GM18507 (cell line): ENCODE measurements at places on chromosomes 16 and 17.

GRCh38 chr17:17492085-17492484 lies 4.1 kb downstream of the RASD1 start:
- no peak for DNase-seq

- no peak for DNase-seq
Measured at GRCh38 chr16:7746941-7747340, 414.3 kb downstream of the RBFOX1 start.

GRCh38 chr17:66684261-66684660 lies 150.7 kb upstream of the CACNG5 start:
- no peak for DNase-seq

GRCh38 chr16:3015865-3016521 lies 2.0 kb downstream of the CLDN6 start:
- DNase-seq: no peak

- no peak for DNase-seq
Measured at GRCh38 chr17:81123052-81124048, 42.0 kb upstream of the PVALEF start.

- no peak for DNase-seq
Measured at GRCh38 chr16:29310852-29311314, 95.6 kb downstream of the NPIPB11 start.

- DNase-seq: no peak
Measured at GRCh38 chr16:50458667-50459495, 89.3 kb upstream of the NKD1 start.

DNA sequence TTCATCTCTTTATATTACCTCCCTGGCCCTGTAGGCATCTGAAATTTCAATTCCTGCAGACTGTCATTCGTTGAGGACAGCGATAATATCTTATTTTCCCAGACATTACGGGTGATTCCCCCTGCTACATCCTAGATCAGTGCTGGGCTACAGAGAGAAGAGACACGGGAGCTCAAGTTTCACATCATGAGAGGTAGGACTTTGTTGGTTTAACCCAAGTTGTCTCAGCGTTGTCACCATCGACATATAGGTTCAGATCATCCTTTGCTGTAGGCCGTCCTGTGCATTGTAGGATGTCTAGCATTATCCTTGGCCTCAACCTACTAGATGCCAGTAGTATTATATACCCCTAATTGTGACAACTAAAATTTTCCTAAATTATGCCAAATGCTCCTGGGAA lies 19.3 kb downstream of the MT1X start:
- no peak for DNase-seq

- no peak for DNase-seq
Measured at GRCh38 chr17:63290351-63290750, 155.8 kb downstream of the CYB561 start.

DNA sequence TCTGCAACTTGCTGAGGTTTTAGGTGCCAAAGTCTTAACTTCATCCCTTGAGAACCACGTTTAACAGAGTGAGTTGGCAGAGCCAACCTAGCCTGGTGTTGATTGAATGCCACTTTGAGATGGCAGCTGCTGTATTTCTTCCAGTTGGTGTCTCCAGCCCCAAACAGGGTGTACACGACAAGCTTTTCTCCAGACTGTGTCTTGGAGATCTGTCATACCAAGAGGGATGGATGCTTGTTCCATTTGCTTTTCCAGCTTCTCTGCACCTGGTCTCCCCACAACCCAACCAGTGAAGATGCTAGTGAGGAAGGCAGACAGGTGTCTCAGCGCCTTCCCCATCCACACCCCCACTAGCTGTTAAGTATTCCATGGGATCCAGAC lies 141.1 kb upstream of the HS3ST2 start:
- DNase-seq: no peak

DNA sequence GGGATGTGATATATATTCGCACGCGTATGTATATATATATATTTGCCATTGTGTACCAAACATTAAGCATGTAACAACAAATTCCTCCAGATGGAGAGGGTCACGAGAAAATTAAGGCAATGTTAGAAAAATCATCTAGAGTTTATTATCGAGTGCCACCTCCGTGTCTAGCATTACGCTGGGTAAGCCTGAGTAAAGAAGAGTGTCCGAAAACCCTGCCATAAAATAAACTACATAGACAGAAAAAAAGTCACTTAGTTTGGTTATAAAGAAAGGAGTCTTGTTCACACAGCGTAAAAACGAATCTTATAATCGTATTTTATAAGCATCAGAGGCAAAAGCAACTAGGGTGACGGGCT lies 644 bp upstream of the RHOT1 start:
- DNase-seq: no peak
